ENCODE measurements at places on chromosomes 4 and X.

GRCh38 chr4:110654254-110654635, 31.4 kb upstream of the PITX2 start:
- DNase-seq, result no peak

DNA sequence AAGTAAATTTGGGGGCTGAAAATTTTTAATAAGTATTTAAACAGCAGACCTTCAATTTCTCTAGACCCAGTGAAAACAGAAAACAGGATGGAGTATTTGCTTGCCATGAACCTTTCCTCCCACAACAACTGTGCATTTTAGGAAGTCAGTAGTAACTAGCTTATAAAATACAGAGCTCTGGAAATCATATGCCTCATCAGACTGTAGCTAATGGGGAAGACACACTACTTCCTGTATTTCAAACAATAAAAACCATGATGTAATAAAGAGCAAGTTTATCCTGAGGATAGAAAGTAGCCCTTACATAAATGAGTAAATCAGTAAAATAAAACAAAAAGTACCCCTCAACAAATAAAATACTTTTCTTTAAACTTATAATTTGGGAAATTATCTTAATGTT, 280.1 kb upstream of the ZFP42 start:
- DNase-seq, result no peak

DNA sequence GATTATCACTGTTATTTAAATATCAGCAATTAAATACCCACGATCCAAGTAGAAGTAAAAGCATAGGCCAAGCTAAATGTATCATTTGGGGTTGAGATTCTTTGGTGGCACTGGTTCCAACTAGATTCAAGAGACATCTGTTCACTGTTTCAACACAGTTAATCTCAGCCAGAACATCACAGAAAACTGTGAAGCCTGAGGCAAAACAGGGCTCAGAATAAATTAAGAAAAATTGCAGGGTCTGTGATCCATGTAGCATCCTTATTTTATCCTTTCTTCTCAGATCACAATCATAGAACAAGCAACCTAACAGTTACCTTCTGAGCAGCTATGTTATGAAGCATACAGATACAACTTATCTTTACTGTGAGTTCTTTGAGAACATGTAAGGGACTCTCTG, 23.7 kb downstream of the YTHDC1 start:
- DNase-seq, result no peak

GRCh38 chr4:124243671-124244366, 468.7 kb downstream of the ANKRD50 start:
- no peak for DNase-seq

GRCh38 chr4:141346144-141346543, 125.4 kb downstream of the ZNF330 start:
- DNase-seq, result no peak

DNA sequence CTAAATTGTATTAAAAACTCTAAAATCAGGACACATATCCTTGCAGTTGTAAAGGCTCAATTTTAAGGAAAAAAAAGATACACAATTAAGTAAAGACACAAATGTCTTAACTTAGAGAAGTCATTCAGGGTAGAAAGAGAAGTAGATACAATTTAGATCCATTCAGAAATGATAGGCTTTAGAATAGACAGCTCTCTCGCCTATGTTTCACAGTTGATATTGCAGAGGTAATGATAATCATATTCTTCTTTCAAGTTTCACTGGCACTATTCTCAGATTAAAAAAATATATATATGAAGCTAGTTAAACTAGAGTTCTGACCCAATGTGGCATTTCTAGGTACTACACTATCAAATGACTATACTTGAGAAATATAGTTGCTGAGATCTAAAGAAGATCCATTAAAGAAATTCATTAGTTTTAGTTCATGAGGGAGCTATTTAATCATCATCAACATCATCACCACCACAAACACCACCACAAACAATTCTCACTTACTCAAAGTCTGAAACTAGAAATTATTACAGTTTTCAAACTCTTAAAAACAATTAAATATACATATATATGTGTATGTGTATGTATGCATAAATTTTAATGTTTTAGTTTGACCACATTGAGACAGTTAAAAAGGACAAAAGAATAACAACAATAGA, 93.1 kb downstream of the ANTXR2 start:
- no peak for DNase-seq

- no peak for DNase-seq
Measured at GRCh38 chrX:37686996-37687395, 1.4 kb downstream of the XK start.

DNA sequence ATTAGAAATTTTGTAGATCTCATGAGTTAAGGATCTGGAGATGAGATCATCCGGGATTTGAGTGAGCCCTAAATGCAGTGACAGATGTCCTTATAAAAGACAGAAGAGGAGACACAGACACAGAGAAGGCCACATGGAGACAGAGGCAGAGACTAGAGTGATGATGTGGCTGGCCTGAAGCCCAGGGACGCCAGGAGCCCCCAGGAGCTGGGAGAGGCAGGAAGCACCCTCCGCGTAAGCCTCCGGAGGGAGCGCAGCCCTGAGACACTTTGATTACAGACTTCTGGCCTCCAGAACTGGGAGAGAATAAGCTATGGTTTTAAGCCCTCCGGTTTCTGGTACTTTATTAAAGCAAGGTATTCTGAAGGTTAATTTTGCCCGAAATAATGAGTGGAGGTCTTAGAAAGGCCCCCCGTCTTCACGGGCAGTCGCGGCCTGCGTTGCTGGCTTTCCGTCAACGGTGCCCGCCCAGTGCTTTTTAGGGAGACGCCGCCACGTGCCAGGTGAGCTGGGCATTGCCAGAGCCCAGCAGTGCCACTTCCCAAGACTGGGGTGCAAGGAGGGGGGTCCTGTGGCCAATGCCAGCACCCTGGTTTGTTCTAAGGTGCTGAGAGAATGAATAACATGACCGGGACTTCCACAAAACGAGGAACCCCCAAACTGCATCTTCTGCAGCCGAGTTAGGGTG, 8.1 kb downstream of the DHRSX start:
- DNase-seq, result no peak

- DNase-seq, result no peak
Measured at GRCh38 chrX:34848281-34848680, 94.3 kb upstream of the FAM47B start.

- no peak for DNase-seq
Measured at GRCh38 chrX:39602195-39602594, 495.6 kb downstream of the BCOR start.

GRCh38 chrX:152528193-152528592, 77.1 kb upstream of the GABRA3 start:
- no peak for DNase-seq

DNA sequence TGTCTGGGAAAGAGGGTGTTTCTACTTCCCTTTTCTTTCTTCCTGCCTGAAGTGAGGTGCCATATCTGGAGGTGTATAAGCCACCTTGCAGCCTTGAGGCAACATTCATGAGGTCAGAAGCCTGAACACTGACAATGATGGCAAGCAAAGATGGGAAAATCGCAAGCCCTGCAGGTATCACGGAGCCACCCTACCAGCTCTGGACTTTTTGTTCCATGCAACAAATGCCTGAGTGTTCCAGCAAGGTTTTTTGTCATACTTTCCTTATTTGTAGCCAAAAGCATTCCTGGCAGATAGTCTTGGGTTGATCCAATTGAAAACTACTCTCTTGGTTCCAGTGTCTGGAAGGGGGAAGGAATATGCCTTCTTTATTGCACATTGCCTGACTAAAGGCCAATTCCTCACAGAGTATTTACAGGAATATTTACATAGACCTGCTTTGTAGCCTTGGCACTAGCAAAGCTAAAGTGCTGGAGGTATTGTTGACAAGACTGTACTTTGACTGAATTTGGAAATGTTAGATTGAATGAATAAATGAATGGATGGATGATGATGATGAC, 14.4 kb upstream of the SOD3 start:
- no peak for DNase-seq

DNA sequence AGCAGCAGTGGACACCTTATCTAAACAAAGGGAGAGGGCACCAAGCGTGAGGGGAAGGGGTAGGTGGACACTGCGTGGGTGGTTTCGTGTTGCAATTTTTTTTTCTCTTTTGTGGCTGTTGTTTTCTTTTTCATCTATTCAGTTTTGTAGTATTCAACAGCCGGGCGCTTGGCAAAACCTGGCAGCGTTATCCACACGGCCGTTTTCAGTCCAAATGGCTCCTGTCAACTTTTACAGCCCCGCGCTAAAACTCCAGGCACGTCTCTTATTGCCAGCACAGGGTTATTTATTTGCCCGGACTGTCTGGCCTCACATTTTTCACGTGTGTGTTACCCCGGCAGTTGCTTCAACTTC, 192.2 kb downstream of the BCOR start:
- no peak for DNase-seq

DNA sequence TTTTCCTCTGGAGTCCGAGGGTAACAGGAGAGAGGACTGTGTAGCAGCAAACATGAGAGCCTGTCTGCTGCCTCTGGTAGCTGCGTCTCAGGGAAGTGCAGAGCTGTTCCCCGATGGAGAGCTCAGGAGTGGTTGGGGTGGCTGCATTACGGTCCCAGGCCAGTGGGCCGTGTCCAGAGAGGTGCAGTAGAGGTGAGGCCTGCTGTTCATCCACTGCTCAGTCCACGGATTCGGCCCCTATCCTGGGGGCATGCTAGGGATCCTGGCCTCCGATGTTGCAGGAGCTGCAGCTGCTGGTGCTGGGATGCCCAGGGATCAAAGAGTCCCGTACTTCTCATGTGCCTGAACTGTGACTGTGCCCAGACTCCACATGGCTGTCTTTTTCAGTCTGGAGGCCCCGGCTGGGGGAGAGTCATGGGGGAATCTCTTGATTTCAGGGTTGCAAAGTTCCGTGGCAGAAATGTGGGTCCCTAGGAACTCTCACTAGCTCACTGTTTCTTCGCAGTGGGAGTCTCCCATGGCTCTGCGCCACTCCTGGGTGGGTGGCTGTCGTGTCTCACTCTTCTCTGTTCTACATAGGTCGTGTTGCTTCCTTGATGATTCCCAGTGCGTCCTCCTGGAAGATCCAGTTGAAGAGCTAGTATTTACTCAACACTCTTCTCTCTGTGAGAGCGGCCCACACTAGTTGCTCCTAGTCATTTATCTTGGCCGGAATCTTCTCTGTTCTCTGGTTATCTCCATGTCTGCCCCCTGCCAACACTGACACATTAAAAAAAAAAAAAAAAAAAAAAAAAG, 109.5 kb upstream of the CENPE start:
- DNase-seq, result peak; percentile 60

- no peak for DNase-seq
Measured at GRCh38 chrX:136032370-136032769, 47.1 kb downstream of the SLC9A6 start.

DNA sequence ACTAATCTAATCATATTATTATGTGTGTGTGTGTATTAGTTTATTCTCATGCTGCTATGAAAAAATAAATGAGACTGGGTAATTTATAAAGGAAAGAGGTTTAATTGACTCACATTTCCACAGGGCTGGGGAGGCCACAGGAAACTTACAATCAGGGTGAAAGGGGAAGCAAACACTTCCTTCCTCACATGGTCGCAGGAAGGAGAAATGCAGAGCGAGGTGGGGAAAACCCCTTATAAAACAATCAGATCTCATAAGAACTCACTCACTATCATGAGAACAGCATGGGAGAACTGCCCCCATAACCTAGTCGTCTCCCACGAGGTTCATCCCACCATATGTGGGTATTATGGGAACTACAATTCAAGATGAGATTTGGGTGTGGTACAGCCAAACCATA, 190.9 kb upstream of the TAPT1 start:
- DNase-seq, result no peak

DNA sequence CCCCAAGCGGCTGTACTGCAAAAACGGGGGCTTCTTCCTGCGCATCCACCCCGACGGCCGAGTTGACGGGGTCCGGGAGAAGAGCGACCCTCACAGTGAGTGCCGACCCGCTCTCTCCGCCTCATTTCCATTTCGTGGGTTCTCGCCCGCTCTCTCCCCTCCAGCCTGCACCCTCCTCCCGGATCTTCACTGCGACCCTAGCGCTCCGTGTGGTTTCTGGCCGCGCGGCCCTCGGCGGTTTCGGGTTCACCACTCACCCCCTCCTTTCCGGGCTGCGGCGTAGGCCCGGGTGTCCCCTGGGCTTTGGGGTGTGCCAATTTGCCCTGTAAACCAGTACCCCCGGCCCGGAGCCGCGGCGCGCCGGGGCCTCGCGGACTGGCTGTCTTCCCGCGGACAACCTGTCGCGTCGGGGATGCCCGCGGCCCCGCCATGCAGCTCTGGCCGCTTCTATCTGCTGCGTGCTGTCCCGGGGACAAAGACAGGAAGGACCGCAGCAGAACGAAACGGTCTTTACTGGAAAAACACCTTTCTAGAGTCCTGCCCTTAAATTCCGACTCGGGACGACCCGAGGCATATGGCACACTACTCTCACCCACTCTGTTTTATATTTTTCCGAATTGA, 737 bp downstream of the FGF2 start:
- DNase-seq, result peak; percentile 65

- no peak for DNase-seq
Measured at GRCh38 chrX:103440621-103441020, 64.3 kb downstream of the BEX3 start.

DNA sequence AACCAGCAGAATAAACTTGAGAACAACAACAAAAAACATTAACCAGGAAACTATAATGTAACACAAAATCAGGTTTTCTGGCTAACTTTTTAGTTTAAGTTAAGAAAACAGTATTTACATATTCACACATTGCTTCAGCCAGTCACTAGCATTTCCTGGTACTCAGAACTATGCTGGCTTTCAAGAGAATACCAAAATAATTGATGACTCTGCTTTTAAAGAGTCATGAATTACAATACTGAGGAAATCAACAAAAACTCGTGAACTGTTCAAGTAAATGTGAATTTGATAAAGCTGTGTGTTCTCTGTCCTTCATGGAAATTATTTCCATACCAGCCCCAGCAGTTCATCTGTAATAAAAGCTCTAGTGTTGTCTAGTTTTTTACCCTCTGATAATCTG, 27.4 kb downstream of the PRSS12 start:
- DNase-seq, result no peak

GRCh38 chr4:8537041-8537461, 43.1 kb upstream of the GPR78 start:
- DNase-seq, result peak; percentile 36

GRCh38 chrX:21004835-21005234, 369.4 kb upstream of the CNKSR2 start:
- DNase-seq, result no peak

GRCh38 chr4:111847296-111848008, 297.8 kb upstream of the FAM241A start:
- DNase-seq, result no peak

DNA sequence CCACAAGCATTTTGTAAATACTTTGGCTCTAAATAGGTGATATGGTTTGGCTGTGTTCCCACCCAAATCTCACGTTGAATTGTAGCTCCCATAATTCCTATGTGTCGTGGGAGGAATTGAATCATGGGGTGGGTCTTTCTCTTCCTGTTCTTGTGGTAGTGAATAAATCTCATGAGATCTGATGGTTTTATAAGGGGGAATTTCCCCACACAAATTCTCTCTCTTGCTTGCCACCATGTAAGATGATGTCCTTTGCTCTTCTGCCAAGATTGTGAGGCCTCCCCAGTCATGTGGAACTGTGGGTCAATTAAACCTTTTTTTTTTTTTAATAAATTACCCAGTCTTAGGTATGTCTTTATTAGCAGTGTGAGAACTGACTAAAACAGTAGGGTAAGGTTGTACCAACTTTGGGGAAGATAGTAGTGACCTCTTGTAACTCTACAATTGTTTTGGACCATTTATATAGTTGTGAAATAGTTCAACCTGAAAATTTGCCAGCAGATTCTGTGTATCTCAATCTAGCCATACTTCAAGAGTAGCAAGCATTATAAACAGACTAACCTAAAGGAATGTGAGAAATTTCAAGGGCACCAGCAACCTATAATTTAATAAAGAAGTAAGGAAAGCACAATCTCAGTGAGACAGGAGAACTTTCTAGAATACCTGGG, 727.8 kb downstream of the GRID2 start:
- DNase-seq, result no peak
